Tongue (tissue), 3 donors: ENCODE measurements at places on chromosomes 11 and 22.

DNA sequence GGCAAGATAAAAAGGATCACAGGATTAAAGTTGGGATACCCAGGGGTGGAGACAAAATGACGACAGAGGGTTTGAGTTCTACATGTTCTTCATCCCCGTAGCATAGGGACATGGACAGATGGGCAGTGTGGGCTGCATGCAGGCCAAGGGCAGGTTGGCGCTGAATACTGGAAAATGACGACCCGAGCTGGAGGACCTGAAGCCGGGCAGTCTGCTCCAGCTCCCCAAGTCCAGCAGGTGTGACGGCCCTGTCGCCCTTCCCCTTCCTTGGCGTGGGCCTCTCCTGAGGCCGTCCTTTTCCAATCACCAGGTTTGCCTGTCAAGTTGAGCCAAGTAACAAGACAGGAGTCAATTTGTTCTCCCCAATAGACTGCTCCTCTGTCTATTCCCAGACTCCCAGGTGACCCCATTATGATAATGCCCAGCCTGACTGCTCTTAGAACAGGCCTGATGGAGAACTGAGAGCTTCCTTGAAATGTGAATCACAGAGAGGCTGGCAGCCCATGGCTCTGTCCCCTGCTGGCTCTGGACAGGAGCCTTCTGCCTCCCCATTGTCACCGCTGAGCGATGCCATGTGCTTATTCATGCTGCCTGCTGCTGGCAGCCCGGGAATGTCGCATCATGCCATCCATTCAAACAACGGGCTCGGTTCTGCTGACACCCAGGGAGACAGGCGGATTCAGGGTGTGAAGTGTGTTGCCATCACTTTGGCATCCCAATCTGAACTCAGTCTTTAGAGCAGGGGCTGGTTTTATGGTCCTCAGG is 392.1 kb downstream of the NTM start:
- no peak for DNase-seq

- DNase-seq, result no peak
Measured at GRCh38 chr22:50243685-50244419, 971 bp downstream of the TUBGCP6 start.

DNA sequence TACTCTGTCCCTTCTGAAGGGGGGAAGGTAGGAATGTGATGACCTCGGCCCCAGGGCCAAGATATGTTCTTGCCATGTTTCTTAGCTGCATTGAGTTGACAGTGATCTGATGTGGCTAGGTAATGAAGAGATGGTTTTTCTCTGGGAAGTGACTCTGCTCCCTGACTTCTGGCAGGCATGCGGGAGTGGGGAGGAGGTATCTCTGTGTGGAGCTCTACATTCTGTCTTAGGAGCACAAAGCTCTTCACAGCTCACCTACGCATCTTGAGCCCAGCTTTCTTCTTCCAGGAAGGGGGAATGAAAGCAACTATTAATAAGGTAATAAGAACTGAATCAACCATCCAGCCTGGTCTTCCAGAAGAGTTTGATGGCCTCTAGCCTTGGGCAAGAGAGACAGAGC is 241.0 kb downstream of the ST3GAL4 start:
- no peak for DNase-seq

DNA sequence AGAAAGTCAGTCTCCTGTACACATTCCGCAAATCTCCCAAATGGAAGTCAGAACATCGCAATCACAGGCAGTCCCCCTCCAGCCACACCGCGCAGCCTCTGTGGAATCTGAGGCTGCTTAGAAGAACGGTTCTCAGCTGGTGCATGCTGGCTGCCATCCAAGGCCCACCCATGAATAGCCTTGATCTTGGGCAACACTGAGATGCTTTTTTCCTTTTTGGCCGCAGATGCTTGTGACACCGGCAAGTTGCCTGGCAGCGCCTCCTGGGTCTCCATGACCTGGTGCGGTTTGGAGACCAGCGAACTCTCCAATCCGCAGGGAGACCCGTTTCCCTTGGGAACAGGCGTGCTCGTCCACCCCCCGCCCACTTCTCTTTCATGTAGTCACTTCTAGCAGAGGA is 26.3 kb upstream of the PHF21B start:
- peak; percentile 70 for DNase-seq

DNA sequence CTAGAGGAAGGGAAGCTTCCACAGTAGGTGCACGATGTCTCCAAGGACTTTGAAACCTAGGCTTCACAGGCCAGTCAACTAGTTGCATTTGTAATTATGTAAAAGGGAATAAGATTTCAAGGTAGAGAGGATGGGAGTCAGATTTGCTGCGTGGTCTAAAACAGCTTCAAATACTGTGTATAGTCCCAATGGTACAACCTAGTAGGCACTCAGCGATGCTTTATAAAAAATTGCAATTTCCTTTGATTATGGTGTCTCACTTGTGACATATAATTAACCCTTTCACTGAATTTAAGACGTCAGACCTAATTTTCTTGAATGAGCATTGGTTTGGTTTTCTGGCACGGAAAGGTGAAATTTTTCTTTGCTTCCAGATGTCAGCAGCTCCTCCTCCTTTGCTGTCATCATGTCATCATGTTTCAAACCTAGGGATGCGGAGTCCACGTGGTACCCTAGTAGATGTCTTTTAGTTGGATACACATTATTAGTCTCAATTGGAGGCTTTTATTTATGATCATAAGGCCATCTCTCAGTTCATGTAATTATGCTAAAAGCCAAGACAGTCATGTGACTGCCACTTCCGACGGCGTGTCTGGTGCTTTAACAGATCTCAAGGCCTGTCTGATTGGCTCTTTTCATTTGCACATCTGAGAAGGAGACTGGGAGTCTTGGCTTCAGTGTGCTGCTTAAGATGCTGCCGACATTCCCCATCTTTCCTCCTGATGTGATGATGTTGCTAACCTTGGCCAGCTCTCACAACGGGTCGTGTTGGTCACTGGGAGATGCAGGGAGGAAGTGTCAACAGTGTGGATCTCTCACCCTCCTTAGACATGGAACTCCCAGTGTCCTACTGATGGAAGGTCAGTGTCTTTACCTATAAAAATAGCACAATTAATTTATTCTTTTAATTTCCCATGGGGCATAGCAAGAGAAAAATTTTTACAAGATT is 134.0 kb downstream of the HIPK3 start:
- no peak for DNase-seq

DNA sequence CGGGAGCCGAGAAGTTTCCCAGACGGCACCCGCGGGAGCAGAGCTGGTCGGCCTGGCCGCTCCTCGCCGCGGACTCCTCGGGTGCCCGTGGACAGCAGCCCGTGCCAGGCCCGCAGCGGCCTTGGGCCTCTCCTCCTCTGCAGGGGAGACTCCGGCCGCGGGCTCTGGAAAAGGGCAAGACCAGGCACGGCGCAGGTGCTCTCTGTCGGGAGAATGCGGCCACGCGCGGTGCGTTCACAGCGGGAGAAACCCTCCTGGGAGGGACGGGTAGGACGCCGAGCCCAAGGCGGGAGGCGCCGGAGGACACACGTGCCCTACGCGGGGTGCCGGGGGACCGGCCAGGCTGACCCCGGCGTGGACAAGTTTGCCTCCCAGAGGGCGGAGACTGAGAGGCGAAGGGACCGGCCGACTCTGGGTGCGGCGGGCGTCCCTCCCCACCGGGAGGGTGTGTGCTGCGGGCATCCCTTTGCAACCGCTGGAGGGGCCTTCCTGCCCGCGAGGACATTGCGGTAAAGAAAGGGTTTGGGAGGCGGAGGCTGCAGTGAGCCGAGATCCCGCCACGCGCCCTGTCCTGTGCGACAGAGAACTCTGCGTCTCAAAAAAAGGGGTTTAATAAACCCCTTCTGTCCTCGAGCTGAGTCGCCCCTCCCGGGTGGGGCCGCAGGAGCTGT is 2.3 kb downstream of the IFITM1 start:
- DNase-seq, result no peak

DNA sequence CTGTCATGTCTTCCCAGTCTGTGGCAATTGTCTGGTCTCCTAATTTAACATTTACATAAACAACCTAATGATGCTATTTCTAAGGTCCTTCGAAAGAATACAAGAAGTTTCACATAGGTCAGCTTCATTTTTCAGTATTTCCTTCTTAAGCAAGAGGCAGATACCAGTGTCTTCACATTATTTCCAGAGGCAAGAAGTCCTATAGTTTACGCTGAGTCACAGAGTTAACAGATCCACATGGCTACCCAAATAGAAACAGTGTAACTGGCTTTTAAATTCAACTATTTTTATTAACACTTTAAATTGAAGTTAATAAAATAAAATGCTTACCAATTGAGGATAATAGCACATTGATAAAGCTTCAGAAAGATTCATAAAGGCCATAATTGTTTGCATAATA is 10.9 kb downstream of the PRRG4 start:
- DNase-seq, result no peak

- DNase-seq, result no peak
Measured at GRCh38 chr22:40463683-40464082, 93.3 kb downstream of the SGSM3 start.

DNA sequence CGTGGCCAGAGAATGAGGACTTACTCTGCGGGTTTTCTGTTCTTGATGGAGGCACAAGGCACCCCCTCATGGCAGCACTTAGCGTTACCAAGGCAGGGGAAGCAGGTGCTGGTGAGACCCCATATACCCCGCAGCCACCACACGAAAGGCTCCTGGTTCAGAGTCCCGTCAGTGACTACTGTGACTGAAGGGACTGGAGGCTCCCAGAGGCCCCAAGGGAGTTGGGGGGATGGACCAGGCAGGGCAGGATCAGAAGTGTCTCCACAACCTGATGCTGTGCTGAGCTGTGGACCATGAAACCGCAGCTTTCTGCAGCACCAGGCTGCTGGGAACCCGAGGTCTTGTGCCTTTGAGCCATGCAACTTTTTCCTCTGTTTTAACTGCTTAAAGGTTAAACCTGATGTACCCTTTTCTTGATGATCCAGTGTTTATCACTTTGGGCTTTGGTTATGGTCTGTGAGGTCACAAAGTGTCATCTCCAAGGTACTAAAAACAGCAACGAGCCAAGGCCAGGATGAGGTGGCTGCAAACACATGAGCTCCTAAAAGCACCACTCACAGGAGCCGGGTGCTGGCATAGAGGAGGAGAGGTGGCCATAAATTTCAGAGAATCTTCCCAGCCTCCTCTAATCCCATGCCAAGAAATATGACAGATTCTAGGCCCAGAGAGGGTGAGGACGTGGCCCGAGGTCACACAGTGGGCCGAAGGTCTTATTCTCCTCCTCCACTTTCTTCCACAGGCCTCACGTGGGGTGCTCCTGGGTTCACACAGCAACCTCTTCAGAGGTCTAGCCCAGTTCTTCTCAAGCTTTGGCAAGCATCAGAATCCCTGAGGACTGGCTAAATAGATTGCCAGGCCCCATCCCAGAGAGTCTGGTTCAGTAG is 4.2 kb upstream of the LRRC32 start:
- DNase-seq, result no peak

DNA sequence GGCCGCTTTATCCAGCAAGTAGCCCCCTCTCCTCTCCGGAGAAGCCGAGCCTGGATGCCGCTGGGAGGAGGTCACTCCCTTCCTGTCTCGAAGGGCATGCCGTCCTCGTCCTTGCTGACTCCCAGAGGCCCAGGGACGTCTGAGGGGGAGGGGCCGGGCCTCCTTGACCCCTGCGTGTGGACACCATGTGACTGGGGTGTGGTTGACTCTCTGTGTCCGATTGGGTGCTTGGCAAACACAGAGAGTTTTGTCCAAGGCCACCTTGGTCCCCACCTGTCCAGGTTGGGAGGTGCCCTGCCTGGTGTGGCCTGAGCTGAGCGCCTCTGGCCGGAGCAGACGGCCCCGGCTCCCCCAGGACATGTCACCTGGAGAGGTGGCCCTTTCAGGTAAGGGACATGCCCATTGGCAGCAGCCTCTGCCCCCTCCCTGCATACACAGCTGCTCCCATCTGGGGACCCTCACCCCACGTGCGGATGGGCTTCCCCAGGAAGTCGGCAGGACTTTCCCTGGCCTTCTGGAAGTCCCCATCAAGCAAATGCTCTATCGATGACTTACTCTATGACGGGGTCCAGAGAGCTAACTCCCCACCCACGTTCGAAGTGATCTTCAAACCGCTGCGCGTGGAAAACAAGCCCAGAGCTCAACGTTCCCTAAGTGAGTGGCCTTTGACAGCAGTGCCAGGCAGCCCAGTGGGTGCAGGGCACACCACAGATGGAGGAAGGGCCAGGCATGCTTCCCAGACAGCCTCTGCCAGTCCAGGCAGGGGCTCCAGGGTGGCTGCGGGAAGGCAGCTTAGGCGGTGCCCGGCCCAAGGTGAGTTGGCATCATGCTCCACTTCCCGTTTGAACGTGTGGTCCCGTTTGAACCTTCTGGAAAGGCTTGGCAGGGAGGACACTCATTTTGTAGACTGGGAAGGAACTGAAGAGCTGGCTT is at the start of gene SMIM38:
TSS of gene SMIM38 (plus strand) at position 634 of the 933 bp plus-strand sequence. CDS start 1,912 bp downstream, outside the sequence.
- no peak for DNase-seq

DNA sequence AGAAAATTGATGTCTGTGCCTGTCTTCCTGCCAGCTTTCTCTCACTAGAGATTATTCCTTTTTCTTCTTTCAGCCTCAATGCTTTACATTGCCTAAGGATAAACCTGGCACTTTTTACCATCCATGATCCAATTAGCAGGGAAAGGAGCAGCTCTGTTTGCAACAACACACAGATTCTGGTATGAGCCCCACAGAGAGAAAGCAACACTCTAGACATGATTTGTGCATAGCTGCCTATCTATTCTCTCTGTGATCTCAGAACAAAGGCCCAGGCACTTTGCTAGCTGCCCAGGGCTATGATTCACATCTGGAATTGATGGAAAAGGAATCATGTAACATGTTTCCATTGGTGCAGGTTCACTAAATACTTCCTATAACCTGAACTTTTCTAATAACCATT is 685.0 kb downstream of the ETS1 start:
- no peak for DNase-seq

DNA sequence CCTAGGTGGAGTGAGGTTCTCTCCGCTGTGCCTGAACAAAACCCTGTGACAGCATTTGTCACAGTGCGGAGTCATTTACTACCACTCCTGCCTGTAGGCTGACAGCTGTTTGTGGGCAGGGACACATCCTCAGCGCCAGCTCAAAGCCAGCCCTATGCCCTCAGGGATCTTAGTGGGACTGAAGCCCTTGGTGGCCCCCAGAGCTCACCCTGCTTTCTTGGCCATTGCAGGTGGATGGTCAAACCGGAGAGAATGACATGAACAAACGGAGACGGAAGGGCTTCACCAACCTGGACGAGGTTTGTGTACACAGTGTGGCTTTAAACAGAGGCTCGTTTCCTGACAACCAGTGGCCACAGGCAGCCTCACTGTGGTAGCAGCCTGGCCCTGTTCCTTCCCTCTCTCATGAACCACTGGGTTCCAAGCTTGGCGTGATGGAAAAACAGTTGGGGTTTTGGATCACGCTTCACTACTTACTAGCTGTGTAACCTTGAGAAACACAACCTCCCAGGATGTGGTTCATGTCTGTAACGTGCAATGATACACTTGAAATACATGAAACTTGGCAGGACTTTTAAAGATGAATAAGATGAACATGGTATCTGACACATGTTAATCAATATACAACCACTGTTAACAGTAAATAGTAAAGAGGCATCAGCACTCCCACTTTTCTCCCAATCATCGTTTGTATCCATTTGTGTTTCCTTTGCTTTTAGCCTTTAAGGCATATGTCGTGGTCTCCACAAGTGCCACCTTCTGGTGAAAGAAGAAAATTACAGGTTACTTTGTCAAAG is 125.8 kb downstream of the MICAL2 start:
- peak; percentile 85 for DNase-seq
